NCI-H187 (cell line): ENCODE measurements at places on chromosomes 4 and X.

- DNase-seq: no peak
Measured at GRCh38 chr4:57498251-57498650, 388.1 kb upstream of the IGFBP7 start.

GRCh38 chrX:109760922-109761250 is 27.8 kb upstream of the ACSL4 start:
- no peak for DNase-seq

DNA sequence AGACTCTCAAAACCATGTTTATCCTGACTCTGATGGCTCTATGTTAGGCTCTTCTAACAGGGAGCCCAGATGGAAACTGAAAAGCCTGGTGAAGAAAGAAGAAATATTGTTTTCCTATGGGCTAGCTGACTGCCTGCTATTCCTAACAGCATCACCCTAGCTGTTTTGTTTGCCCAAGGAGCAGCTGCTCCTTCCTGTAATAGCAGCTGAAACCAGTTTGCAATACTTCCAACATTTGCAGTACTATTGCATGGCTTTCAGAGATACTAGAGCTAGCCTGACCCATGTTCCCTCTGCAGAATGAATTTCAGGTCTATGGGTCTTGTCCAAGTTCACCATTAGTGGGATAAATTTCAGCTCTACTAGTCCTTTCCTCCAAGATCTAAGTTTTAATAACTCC is 495.2 kb downstream of the INPP4B start:
- DNase-seq: no peak

DNA sequence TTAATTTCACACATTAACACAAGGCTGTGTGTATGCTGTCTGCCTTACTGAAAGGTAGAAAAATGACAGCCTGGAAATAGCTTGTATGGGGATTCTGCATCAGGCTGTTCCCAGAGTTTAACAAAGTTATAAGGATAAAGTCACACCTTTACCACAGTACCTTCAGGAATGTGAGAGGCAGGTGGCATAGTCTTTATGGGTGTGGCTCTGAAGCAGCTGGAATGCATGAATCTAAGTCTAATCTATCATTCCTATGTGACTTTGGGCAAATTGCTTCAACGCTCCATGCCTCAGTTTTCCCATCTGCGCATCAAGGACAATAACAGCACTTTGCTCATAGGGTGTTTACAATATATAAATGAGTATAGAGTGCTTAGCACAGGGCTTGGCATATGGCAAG is 84.2 kb upstream of the EGFL6 start:
- no peak for DNase-seq

- no peak for DNase-seq
Measured at GRCh38 chr4:157076578-157076947, 613 bp downstream of the GLRB start.
